ENCODE measurements at places on chromosomes 3 and 15.

DNA sequence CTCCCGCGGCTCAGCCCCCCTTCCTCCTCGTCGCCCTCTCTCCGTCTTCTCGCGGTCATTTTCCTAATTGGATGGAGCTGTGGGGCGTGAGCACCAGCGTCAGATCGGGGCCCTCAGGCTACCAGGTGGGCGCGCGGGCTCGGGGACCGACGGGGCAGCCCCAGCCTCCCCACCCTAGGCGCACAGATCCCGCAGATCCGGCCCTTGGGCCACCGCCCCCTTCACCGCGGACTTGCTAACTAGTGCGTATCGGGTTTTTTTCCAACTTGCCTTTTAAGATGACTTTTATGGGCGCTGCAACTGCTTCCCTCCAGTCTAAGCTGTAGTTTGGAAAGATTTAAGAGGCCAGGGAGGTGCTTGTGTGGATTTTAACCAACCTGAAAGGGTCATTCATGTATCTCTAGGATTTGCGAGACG, 1.3 kb downstream of the ZNF710 start:
- H3K27me3 ChIP-seq, result no peaks in the 10 kb centered on the region
- peak overlapping the region; percentile 96 for H3K27ac ChIP-seq
- peak overlapping the region; percentile 68 for H3K4me3 ChIP-seq
- H3K4me1 ChIP-seq, result peaks cover 79% of the 10 kb centered on the region

DNA sequence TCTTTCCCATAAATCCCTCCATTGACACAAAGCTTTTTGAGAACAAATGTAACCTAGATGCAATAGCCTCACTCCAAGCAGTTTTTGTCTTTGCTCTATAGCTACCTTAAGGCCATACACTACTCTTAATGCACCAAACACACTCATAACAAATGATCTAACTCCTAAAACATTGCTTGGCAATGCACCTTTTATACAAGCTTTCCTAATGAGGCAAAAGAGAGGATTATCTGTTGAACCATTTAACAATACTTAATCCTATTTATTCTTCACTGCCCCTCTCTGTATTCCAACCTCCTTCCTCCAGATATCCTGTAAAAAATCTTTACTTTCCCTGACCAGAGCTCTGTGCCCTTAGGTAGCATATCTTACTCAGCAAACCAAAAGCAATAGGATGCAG, 558.1 kb upstream of the MDFIC2 start:
- H3K4me1 ChIP-seq, result no peaks in the 10 kb centered on the region
- H3K27me3 ChIP-seq, result no peaks in the 10 kb centered on the region
- H3K27ac ChIP-seq, result no peak overlapping the region

GRCh38 chr3:59573911-59574310, 524.1 kb upstream of the CFAP20DC start:
- no peaks in the 10 kb centered on the region for H3K4me1 ChIP-seq
- no peak for DNase-seq
- no peak overlapping the region for H3K4me3 ChIP-seq
- H3K27me3 ChIP-seq, result no peaks in the 10 kb centered on the region
- H3K27ac ChIP-seq, result no peak overlapping the region
- no peaks in the 10 kb centered on the region for H3K36me3 ChIP-seq

DNA sequence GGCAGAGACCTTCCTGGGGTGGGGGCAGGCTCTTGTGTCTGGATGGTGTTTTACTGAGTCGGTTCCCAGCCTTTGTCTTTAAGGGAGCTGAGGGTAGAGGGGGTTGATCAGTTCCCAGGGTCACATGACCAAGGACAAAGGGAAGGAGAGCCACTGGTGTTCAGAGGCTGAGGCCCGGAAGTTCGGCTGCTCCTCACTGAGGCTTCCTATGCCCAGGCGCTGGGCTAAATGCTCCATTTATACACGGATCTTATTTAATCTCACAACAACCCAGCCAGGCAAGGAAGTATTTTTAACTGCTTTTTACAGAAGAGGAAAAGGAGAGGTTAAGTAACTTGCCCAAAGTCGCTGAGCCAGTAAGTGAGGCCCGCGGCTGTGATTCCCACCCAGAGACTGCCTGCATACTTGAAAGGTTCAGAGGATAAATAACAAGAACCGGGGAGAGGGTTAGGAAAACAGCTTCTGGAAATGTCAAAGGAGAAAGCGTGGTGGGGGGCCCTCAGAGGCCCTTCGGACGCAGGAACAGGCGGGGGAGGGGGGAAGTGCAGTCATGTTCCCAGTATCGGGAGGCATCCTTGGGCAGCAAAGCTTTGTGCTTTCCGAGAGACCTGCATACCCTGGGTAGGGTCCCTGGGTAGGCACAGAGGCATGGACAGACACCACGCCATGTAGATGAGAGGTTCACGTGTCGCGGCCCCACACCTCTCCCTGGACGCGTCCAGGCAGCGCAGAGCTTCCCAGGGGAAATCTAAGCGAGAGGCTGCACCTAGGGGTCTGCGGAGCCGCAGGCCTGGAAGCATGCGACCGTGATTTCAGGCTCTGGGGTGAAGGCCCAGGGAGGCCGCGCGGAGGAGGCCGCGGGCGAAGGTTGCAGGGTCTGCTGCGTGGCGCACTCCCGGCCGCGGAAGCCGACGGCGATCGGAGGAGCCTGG, 21.3 kb downstream of the EPHB3 start:
- H3K27me3 ChIP-seq, result no peaks in the 10 kb centered on the region
- peak overlapping the region; percentile 57 for H3K4me3 ChIP-seq
- no peak for DNase-seq
- H3K36me3 ChIP-seq, result peaks cover 18% of the 10 kb centered on the region
- H3K4me1 ChIP-seq, result peaks cover 14% of the 10 kb centered on the region

- H3K4me3 ChIP-seq, result no peak overlapping the region
- no peaks in the 10 kb centered on the region for H3K27me3 ChIP-seq
- no peaks in the 10 kb centered on the region for H3K36me3 ChIP-seq
- H3K27ac ChIP-seq, result peak overlapping the region; percentile 4
- H3K4me1 ChIP-seq, result peaks cover 9% of the 10 kb centered on the region
- DNase-seq, result peak; percentile 79
Measured at GRCh38 chr15:101657968-101658784, 6.0 kb upstream of the TM2D3 start.

DNA sequence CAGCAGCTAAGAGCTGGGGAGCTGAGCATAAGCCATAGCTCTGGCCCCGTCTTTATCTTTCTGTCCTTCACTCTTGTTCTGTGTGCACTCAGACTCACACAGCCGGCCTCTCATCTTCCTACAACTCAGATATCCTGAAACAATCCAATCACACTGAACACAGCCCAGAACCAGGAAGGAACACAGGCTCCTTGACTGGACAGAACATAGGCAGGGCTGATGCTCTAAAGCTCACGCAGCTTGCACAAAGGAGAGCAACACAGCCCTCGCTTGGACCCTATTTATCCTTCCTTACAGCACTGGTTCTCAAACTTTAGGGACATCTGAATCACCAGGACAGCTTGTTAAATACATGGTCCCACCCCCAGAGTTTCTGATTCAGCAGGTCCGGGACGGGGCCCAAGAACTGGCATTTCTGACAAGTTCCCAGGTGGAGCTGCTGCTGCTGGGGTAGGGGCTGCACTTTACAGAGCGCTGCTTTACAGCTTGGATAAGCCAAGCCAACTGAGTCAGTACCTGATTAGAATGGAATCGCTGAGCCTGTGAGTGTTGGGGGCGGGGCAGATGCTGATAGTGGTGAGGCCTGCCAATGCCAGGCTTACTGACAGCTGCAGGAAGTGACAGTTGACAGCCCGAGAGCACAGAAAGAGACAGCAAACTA, 65.1 kb downstream of the MRPL46 start:
- no peaks in the 10 kb centered on the region for H3K27me3 ChIP-seq
- no peaks in the 10 kb centered on the region for H3K4me1 ChIP-seq
- no peak for DNase-seq
- no peak overlapping the region for H3K27ac ChIP-seq
- H3K36me3 ChIP-seq, result no peaks in the 10 kb centered on the region
- H3K4me3 ChIP-seq, result no peak overlapping the region

DNA sequence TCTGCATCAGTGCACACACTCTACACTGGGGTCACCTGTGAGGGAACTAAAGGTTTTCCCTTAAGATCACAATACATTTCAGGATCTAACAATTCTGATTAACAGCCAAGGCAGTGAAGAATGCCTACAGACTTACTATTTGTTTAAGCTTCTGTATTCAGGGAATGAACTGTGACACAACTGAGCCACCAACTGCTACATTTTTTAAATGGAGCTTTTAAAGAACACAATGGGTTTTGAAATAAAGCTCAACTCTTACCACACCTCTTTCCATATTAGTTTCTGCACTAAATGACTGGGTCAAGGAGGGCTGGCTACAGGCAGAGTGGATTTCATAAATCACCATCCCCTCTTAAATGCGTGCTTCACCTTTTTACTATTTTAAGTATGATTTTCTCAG, 100.2 kb downstream of the TMCC1 start:
- no peaks in the 10 kb centered on the region for H3K36me3 ChIP-seq
- peak; percentile 28 for DNase-seq
- peak overlapping the region; percentile 40 for H3K4me3 ChIP-seq
- peaks cover 29% of the 10 kb centered on the region for H3K4me1 ChIP-seq

DNA sequence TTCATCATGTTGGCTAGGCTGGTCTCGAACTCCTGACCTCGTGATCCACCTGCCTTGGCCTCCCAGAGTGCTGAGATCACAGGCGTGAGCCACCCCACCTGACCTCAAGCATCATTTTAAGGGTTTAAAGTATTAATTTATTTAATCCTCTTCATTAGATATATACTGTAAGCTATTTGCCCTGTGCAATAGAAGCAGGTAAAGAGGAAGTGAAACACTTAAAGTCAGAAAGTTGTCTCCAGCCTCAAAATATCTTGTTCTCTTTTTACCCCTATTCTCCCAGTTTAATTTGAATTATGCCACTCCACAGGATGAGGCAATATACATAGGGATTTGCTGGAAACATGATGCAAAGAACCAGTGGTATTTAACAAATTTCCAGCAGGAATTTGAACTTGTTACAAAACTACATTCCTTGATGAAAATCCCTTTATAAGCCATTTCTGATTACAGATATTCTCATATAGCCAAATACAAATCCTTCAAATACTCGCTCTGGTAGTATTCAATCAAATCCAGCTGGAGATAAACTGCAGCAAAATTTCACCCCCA, 2.0 kb downstream of the NDUFB5 start:
- no peaks in the 10 kb centered on the region for H3K27me3 ChIP-seq
- no peak overlapping the region for H3K27ac ChIP-seq
- H3K4me1 ChIP-seq, result peaks cover 29% of the 10 kb centered on the region
- H3K36me3 ChIP-seq, result peaks cover 5% of the 10 kb centered on the region

DNA sequence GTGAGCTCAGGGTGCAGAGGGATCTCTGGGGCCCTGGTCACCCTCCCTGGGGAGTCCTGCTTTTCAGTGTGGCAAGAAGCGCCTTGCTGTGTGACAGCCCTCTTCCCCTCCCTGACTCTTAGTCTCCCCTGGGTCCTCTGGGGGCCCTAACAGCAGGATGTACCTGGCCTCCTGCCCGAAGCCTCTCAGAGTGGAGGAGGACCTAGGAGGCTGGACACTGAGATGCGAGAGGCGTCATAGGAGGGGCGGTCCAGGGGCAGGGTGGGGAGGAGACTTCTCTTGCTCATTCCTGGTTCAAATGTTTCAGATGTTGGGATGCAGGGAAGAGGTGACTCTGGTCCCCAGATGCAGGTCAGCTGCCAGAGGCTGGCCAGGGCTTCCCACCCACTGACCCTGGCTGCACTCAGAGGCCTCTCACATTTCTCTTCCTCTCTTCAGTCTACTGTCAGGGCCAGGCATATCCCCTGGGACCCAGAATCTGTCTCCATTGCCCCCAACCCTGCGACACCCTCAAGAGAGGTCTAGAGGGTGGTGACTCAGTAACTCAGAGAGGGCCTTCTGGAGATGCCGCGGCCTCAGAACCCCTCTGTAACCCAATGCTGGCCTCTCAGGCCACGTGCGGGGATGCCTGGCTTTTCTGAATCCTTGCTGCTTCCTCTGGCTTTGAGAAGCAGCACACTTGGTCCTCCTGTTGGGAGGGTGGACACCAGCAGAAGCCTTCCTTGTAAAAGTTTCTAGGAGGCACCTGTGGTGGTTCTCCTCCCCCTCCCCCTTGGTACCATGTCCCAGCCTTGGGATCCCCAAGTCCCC, 25.9 kb downstream of the SNX33 start:
- H3K4me3 ChIP-seq, result no peak overlapping the region
- H3K4me1 ChIP-seq, result peaks cover 23% of the 10 kb centered on the region
- peak overlapping the region; percentile 67 for H3K27ac ChIP-seq
- no peaks in the 10 kb centered on the region for H3K27me3 ChIP-seq
- DNase-seq, result no peak

- H3K27ac ChIP-seq, result peak overlapping the region; percentile 32
- no peaks in the 10 kb centered on the region for H3K36me3 ChIP-seq
Measured at GRCh38 chr3:53328746-53329145, 18.6 kb downstream of the DCP1A start.

- H3K4me1 ChIP-seq, result no peaks in the 10 kb centered on the region
- no peaks in the 10 kb centered on the region for H3K36me3 ChIP-seq
- H3K27me3 ChIP-seq, result no peaks in the 10 kb centered on the region
- no peak overlapping the region for H3K27ac ChIP-seq
Measured at GRCh38 chr3:106341586-106342162, 472.9 kb upstream of the CBLB start.

Measured in upper lobe of left lung (tissue), 6 donors.